Activated CD4-positive, alpha-beta T cell treated with anti-CD3 and anti-CD28 coated beads, Interleukin-10, Interleukin-2, amounts not matched to agents 100 ng/mL and 50 ng/mL, durations not matched to agents 16 hours and 8 hours (primary cell): ENCODE measurements at places on chromosomes 3 and 15.

GRCh38 chr15:67195305-67195704, 59.2 kb downstream of the AAGAB start:
- DNase-seq = no peak

DNA sequence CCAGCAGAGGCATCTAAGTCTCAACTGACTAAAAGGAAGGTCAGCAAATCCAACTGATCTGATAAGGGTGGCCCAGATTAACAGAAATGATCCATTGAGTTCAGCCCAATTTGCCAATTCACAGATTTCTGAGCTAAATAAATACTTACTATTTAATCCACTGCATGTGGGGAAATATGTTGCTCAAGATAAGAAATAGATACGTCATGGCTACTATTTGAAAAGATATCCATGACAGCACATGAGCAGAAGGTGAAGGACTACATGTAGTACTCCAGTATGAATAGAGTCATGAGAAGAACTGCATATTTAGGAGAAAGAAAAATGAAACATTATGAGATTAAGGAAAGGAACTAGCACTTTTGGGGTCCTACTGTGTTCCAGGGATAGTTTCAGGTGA, 332.4 kb downstream of the ARPP21 start:
- DNase-seq = no peak

DNA sequence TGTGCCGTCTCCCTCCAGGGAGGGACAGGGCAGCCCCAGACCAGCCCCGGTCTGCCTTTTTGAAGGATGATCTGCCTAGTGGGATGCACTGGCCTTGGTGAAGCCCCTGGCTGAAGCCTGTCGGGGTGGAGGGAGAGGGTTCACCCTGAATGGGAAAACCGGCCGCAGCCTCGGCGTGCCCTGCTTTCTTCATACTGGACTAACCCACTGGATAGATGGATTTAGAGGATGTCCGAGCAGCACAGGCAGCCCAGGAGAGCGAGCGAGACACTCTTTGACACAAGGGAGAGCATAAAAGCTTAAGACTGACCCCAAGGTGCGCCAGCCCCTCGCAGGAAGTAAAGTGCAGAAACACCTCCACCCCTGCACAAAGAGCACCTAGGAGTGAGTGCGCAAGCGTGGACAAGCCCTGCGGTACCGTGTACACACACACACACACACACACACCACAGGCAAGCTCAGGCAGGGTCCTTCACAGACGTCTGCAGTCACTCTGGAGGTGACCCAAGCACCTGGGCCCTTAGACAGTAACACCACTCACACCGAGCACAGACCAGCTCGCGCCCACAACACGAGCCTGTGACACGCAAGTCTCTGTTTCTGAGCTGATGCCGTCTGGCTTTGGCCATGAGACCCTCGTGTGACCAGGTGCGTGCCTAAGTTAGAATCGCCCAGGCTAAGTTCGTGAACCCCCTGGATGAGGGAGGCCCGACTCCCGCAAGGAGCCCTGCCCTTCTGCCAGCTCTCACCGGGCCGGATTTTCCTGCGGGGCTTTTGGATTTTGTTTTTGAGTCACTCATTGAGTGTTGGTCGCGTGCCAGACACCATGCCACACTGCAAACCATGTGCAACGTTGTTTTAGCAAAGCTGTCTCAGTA, 11.3 kb downstream of the SEMA4B start:
- no peak for DNase-seq

- DNase-seq = no peak
Observed at GRCh38 chr3:52313188-52313773, 2.8 kb upstream of the DNAH1 start.

DNA sequence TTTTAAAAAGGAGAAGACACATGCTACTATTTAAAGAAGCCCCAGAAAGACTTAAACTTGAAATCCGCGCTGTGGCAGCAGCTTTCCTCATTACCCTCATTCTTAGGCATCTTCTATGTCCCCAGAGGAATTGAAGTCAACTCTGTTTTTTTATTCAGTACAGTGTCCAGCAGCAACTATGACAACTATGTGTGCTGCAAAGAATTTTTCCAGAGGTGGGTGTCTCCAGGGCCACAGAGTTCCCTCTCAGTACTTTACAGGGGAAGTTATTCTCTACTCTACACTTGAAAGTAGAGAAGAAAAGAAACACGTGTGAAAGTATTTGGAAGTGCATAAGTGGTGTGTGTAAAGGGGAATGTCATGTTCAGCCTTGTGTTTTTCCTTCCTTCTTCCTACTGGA, 32.0 kb downstream of the GATM start:
- no peak for DNase-seq

GRCh38 chr15:50355619-50355905, 564 bp upstream of the GABPB1 start:
- DNase-seq = no peak

GRCh38 chr3:33145221-33145900, 31.5 kb downstream of the CRTAP start:
- no peak for DNase-seq

GRCh38 chr3:15205482-15205933, 538 bp upstream of the CAPN7 start:
- no peak for DNase-seq

- no peak for DNase-seq
Observed at GRCh38 chr3:183046883-183047282, 52.4 kb downstream of the MCCC1 start.

DNA sequence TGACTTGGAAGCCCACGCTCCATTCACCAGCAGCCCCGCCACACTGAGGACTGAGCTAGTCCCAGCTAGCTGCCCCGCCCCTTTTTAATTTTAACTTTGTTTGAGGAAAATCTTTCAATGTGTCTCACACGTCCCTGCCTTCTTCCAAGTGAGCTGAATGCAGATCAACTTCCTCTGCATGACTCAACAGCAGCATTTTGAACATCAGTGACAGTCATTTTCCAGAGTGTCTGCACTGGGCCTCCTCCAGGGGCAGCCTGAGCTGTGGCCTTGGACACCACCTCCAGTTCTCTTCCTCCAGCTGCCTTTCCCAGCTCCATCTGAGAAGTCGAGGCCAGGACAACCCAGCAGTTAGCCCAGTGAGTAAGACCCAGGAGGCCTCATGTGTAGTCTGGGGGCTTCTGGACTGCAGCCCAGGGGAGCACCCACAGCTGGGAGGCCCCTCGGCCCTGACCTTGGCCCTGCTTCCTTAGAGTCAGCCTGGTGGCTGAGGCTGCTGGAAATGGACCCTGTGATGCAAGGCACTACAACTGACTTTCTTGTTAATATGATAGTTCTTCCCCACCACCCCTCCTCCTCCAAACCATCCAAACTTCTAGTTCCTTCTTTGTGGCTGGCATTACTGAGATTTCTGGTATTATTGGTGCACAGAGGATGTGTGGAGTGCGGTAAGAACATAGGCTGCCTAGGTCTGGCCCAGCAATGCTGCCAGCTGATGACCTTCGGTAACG, 21.4 kb upstream of the ESYT3 start:
- peak; percentile 5 for DNase-seq

DNA sequence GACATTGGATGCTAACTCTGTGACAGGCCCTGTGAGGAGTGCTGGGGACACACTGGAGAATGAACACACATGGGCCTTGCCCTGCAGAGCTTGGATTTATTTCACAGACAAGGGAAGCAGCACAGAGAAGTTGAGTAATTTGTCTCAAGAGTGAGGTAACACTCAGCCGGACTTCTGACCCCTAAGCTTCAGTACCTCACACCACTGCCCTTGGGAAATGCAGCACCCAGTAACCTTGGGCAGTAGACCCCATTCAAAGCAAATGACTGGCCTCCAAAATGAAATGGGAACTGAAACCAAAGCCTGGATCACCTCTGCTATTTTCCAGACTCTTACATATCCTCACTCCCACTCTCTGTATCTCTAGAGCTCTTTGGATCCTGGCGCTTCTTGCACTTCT, 37.3 kb downstream of the RFT1 start:
- no peak for DNase-seq

GRCh38 chr3:32952369-32953077, 1.1 kb downstream of the CCR4 start:
- peak; percentile 41 for DNase-seq

- DNase-seq = no peak
Observed at GRCh38 chr3:60746043-60746638, 505.1 kb downstream of the FHIT start.

DNA sequence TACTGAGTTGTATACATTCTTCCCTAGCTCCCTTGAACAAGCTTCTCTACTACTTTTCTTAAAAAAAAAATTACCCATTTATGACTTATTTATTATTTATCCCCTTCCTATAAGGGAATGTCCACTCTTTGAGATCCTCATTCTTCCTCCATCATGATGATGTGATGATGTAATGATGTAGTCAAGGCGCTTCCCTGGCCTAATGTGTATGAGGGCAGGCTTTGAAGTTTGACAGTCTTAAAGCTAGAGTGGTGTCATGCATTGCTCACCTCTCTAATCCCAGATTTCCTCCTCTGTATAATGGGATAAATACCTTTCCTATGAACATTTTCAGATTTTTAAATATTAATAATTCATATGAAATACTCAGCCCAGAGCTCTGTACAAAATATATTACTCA, 486.0 kb upstream of the TPRG1 start:
- DNase-seq = no peak

GRCh38 chr3:133540896-133541674, 32.4 kb upstream of the CDV3 start:
- no peak for DNase-seq

- no peak for DNase-seq
Observed at GRCh38 chr3:14823910-14824629, 5.3 kb downstream of the FGD5 start.

GRCh38 chr15:94582368-94582767, 351.0 kb downstream of the MCTP2 start:
- DNase-seq = peak; percentile 73

- DNase-seq = peak; percentile 47
Observed at GRCh38 chr3:171258316-171258715, 201.9 kb downstream of the TNIK start.

GRCh38 chr3:33879540-33879939, 81.1 kb downstream of the PDCD6IP start:
- no peak for DNase-seq

GRCh38 chr15:58329781-58330671, 101.8 kb upstream of the LIPC start:
- no peak for DNase-seq

DNA sequence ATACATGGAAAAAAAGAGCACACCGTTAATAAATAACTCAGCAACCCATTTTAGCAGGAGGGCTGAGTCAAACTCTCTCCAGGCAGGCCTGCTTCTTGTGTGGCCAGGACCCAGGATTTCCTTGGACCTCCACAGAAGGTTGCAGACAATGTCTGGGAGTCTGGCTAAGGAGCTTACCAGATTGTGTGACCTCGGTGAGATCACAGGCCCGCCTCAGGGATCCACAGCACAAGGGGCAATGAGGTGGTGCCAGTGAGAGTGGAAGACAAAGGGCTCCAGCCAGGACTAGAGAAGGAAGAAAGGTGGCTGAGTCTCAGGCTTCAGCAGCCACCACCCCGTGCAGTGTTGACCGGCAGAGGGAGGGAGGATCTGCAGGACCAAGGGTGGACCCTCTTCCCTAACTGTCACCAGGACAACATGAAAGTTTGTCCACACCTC, 32.2 kb upstream of the SEC22A start:
- DNase-seq = no peak

DNA sequence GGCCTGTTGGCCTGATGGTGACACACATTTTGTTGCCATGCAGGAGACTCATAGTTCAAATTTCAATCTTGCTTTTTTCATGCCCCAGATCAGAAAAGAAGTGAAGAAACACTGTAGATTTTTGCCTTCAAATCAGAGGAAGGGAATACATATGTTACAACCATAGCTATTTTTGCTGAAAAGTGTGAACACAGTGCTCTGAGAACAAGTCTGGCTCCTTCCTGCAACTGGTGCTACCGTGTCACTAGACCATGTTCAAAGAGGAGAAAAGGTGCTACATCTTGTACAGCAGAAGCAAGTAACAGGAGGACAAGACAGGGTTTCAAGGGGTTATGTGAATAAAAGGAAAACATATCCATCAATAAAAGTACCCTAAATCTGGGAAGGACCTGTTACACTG, 44.6 kb downstream of the CD47 start:
- no peak for DNase-seq

GRCh38 chr15:25136119-25136518, 181.3 kb downstream of the SNRPN start:
- DNase-seq = no peak

- no peak for DNase-seq
Observed at GRCh38 chr15:44727485-44728231, 8.7 kb upstream of the TRIM69 start.

- DNase-seq = peak; percentile 16
Observed at GRCh38 chr15:91857224-91857585, 3.7 kb downstream of the SLCO3A1 start.

DNA sequence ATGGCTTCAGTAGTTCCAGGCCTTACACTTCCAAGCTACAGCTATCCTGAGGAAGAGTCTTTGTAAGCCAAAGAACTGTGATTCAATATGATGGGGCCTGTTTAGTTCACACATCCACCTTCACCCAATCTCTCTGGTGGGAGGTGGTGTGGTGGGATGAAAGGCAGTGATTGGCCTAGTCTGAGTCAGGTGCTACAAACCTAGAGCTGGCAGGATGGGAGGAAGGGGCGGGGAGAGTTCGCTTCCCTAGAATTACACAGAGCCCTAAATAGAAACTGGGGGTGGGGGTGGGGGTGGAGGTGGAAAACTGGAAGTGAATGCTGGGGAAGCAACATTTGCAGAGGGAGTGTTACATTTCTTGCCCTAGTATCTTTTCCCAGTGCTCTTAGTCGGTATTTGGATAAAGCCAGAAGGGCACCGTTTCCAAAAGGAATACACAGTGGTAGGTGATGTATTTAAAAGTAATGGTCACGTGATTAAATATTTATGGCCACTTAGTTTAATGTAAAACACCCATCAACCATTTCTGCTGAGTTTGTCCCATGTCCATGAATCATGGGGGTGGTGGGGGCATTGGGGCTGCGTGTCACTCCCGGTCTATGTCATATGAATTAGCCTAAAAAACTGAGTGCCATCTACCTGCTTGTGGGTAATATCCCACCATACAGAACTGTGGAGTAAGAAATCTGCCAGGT, 247.6 kb upstream of the PROK2 start:
- no peak for DNase-seq

- no peak for DNase-seq
Observed at GRCh38 chr3:8210882-8211341, 290.7 kb upstream of the LMCD1 start.

DNA sequence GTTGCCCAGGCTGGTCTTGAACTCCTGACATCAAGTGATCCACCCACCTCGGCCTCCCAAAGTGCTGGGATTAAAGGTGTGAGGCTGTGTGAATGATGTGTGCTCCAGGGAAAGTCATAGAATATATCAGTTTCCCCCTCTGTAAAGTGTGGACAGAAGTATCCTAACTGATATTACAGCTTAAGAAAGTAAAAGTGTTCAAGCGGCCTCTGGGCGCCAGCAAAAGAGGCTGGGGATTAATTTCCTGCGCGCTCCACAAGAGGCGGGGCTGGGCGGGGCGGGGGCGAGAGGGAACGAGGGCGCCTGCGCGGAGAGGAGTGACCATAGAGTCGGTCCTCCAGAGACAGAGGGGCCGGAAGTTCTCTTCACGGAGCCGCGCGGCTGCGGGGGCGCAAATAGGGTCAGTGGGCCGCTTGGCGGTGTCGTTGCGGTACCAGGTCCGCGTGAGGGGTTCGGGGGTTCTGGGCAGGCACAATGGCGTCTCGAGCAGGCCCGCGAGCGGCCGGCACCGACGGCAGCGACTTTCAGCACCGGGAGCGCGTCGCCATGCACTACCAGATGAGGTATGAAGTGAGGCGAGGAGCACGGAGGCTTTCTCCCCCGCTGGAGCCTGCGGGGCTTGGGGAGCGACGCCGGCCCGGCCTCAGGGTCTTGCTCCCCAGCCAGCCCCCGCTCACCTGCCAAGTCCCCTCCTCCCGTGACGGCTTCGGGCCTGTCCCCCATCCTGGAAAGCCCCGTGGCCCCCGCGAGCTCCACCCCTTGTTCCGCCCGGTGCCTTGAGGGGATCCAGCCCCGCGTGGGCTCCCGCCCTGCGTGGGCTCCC, at the start of gene JAGN1:
Gene JAGN1, plus strand, starts transcription at position 362 of the 823 bp plus-strand sequence. Its CDS starts 113 bp downstream, at position 475.
- peak; percentile 92 for DNase-seq
